ENCODE measurements at places on chromosomes 16 and 17. TPM values are rescaled to one million over a fixed set of nuclear protein-coding genes. Genes with fewer than 3 reads are reported as not detected.

The GAS2L2 gene
- total RNA-seq = not detected

The KRT14 gene
- not detected for total RNA-seq

The SLFN14 gene
- not detected for total RNA-seq

The MED31 gene
- total RNA-seq = 14.2 TPM

The TNS4 gene
- total RNA-seq = not detected

The HOXB1 gene
- total RNA-seq = not detected

GRCh38 chr17:4949321-4950074 is 1.2 kb upstream of the PFN1 start:
- DNase-seq = peak; percentile 88

DNA sequence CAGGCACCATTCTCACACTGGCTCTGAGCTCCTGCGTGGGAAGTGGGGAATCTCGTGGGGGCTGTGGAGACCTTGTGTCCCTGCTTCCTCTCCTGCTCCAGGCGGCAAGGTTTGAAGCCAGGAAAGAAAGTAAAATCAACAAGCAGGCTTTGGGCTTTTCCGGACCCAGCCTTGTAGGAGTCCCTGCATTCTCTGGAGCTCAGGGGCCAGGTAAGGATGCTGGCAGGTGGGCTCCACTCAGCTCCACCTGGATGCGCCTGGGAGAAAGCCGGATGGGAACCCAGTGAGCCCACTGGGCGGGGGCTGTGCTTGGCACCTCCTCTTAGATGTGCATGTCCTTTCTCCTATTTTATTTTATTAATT is 362.5 kb downstream of the SEC14L1 start:
- no peak for DNase-seq

- DNase-seq = no peak
Observed at GRCh38 chr17:53607475-53607874, 215.3 kb upstream of the KIF2B start.

- no peak for DNase-seq
Observed at GRCh38 chr16:30459456-30459855, 13.1 kb upstream of the ITGAL start.

DNA sequence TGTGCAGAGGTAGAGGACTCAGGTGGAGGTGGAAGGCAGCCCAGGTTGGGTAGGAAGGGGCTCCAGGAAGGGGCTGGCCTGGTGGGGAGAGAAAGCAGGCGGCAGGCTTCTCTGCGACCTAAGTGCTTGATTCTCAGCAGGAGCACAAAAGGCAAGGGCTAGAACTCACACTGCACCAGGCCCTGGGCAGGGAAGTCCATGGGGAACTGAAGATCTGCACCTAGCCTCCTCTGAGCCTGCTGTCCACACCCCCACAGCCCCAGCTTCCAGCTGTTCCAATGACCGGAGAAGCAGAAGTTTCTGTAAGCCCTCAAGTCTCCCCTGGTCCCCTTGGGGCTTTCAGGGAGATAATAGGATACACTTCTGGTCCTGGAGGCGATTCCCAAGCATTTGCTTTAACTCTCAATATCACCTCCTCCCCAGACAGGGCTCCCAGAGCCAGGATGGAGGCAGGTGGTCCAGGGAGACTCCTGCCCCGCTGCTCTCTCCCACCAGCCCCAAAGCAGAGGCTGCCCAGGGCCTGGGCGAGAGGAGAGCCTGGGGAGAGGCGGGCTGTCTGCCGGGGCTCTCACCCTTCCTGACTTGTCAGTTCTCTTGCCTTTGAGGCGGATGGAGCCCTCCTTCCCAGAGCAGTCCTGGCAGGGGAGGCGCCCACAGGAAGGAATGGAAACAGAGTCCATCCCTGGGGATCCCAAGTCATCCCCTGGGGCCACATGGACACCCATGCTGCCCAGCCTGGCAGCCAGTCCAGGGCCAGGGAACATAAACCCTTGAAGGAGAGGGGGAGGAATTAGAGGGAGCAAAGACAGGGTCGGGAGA is 126.0 kb downstream of the RBFOX3 start:
- no peak for DNase-seq

GRCh38 chr17:82097184-82097918 is 685 bp downstream of the FASN start:
- peak; percentile 71 for DNase-seq

DNA sequence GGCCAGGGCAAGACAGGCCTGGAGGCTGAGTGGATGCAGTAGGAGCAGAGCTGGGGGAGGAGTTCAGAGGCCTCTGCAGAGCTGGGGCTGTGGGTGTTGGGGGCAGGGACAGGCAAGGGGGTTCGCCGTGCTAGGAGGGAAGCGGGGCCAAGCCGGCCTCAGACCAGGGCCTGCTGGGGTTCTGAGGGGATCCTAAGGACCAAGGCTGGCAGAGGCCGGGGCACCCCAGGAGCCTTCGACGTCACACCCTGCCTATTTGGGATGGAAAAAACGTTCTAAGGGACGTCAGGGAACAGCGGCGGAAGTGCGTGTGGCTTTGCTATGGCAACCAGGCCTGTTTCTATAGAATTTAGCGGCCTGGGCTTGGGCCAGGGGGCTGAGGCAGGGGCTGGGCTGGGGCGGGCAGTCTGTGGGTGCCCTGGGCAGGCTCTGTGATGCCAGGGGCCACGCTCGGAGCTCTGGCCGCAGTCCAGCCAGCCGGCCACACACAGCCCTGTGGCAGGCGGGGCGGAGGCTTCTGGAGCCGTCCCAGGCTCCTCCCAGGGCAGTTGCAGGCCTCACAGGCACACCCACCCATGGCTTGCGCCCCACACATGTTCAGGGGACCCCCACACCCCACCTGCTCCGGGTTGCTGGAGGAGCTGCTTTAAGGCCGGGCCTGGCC is 3.7 kb downstream of the TRAF7 start:
- peak; percentile 90 for DNase-seq

DNA sequence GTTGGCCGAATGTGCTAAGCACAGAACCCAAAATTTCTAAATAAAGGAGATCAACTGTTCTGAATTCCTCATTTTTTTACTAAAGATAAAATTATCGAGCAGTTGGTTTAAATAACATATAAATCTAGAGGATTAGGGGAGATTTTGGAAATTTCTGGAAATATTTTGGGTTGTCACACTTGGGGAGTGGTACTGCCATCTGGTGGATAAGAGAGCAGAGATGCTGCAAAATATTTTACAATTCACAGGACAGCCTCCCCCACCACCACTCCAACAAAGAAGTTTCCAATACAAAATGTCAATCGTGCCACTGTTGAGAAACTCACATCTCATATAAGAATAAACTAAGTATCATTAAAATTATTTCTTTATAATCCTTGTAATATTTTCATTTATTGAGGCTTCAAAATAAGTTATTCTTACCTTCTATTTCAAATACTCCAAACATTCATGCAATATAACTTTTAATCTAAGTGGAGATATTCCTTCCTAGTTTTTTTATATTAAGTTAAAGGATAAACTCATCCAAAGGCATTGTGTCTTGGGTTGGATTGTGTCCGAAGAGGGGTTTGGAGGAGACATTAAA is 17.0 kb upstream of the ABCA8 start:
- DNase-seq = peak; percentile 55

GRCh38 chr17:17783825-17784656 is 52.7 kb downstream of the SREBF1 start:
- peak; percentile 64 for DNase-seq

DNA sequence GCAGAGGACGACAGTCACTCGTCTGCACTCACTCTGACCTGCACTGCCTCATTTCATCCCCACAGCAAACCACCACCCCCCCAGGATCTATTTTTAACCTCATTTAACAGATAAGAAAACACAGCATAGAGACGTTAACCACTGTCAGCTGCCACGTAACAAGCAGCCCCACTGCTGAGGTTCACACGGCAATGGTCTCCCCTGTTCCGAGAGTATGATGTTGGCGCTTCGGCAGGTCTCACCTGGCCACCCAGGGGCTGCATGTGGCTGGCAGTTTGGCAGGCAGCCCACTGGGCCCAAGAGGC is 16.1 kb downstream of the ZNF469 start:
- no peak for DNase-seq

- DNase-seq = peak; percentile 35
Observed at GRCh38 chr16:11029948-11030347, 85.6 kb downstream of the CLEC16A start.

- DNase-seq = no peak
Observed at GRCh38 chr16:3681206-3681605, 26.7 kb downstream of the DNASE1 start.

GRCh38 chr16:51473091-51473490 is 322.0 kb upstream of the SALL1 start:
- peak; percentile 24 for DNase-seq

- DNase-seq = no peak
Observed at GRCh38 chr16:72850021-72850420, 197.9 kb downstream of the ZFHX3 start.

GRCh38 chr16:28212532-28212873 is 738 bp upstream of the XPO6 start:
- peak; percentile 52 for DNase-seq

GRCh38 chr17:40251576-40251975 is 32.5 kb downstream of the WIPF2 start:
- peak; percentile 90 for DNase-seq

DNA sequence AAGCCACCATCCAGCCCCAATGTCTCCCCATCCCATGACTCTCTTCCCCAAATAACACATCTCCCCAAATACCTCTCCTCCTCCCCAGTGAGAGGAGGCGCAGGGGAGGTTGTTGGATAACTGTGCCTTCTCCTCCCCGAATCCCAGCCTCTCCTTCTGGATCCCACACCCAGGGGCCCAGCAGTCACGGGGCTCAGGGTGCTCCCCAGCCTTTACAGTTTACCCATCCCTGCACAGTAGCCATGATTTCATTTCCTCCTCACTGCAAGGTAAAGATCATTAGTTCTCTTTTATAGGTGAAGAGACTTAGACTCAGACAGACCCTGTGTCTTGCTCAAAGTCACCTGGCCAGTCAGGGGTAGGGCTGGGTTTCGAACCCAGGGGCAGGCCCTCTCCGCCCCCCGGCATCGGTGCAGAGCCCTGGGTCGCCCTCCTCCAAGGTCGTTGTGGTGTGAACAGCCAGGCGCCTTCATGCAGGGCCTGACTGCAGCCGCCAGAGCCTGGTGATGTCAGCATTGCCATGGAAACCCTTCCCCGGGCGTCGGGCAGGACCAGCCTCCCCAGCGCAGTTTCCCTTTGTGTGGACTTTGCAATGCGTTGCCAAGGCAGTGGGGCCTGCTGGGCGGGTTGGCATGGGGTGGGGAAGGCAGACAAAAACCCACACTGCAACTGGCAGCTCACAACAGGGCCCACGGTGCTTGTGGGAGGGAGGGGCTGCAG is 53.3 kb upstream of the TOB1 start:
- peak; percentile 79 for DNase-seq

DNA sequence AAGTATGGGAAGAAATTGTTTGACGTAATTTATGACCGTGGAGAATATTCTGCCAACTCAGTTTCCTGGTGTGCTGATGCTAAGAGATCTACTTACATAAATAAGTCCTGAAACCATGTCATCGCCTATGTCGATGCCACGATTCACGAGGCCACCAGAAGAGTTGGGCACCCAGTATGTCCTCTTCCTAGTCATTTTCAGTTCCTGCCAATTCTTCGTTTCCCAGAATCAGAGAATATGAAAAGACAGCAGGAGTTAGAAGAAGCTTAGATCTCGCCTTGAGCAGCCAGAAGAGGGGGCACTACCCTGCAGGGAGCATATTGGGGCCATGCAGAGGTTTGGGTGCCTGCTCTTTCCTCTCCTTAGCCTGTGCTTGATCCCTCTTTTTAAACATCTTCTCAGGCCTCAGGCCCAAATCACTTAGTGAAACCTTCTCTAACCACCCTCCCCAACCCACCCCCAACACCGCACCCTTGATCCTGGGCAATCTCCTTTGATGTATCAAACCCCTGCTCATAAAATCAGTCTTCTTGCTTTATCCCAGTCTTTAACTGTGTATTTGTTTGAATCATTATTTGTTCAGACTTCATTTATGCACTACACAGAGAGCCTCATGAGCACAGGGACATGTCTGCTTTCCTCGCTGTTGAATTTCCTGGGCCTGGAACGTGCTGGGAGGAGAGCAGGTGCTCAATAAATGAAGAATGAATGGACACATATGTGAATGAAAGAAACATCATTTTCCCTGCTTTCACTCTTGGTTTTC is 12.2 kb upstream of the LONP2 start:
- DNase-seq = peak; percentile 63

- DNase-seq = no peak
Observed at GRCh38 chr16:23858542-23858941, 22.8 kb downstream of the PRKCB start.
